ENCODE measurements at places on chromosomes 13 and 19.

DNA sequence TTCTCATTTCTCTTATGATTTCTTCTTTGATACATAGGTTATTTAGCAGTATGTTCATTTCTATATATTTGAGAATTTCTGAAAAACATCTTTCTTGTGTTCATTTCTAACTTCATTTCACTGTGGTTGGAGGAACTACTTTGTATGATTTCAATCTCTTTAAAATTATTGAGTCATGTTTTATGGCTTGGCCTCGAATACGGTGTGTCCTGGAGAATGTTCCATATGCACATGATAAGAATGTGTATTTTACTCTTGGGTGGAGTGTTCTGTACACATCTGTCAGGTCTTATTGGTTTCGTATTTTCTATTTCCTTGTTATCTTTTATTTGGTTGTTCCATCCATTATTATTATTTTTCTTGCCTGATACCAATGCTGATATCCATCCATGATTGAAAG is 22.9 kb downstream of the DNM2 start:
- H3K36me3 ChIP-seq, result no peaks in the 10 kb centered on the region
- no peak overlapping the region for H3K4me3 ChIP-seq
- no peaks in the 10 kb centered on the region for H3K27me3 ChIP-seq

DNA sequence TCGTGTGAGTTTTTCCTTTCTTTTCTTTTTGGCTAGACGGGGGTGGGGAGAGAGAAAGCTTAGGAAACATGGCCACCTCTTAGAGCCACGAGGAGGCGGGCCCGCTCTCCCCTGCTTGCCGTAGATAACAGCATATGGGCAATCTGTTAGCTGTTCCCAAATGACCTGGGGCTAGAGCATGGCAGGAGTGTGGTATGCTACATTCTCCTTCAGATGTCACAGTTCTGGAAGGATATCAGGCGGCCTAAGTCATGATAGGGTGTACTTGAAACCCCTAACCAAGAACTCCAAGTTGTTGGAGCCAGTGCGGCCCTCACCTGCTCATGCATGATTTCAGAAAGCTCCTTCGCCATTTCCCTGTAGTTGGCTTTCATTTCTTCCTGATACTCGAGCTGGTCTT is 44.3 kb upstream of the SLC15A1 start:
- H3K4me1 ChIP-seq, result no peaks in the 10 kb centered on the region
- H3K27me3 ChIP-seq, result no peaks in the 10 kb centered on the region
- H3K27ac ChIP-seq, result no peak overlapping the region

DNA sequence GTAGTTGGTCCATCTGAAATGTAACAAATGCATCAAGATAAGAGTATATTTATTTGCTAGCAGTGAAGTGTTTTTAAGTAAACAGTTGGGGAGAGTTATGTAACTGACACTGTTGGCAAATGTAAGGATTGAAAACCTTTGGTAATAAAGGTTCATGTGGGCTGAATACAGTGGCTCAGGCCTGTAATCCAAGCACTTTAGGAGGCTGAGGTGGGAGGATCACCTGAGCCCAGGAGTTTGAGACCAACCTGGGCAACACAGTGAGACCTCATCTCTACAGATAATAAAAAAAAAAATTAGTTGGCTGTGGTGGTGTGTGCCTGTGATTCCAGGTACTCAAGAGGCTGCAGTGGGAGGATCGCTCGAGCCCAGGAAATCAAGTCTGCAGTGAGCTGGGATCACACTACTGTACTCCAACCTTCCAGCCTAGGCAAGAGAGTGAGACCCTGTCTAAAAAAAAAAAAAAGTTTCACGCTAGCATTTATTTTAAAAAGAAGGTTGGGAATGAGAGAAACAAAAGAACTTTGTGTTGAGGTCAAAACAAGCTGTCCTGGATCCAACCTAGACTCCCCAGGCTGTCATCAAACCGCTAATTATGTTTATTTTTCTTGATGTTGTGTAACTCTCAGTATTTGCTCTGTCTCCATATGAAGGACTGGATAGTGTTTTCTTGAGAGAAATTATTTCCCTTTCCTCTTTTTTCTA is 20.7 kb downstream of the SETDB2 start:
- H3K27ac ChIP-seq, result no peak overlapping the region
- no peak overlapping the region for H3K4me3 ChIP-seq
- H3K36me3 ChIP-seq, result peaks cover 28% of the 10 kb centered on the region
- H3K27me3 ChIP-seq, result no peaks in the 10 kb centered on the region
- no peaks in the 10 kb centered on the region for H3K4me1 ChIP-seq

DNA sequence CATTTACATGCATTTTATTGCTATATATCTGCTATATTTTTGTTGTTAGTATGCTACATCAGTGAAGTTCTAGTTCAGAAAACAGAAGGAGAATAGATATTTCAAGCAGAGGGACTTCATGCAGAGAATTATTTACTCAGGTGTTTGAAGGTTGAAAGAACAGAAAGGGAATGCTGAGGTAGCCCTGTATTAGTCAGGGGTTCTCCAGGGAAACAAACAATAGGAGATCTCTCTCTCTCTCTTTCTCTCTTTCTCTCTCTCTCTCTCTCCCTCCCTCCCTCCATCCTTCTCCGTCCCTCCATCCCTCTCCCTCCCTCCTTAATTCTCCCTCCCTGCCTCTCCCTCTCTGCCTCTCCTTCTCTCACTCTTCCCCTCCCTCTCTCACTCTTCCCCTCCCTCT is 114.3 kb upstream of the TDRD3 start:
- H3K27ac ChIP-seq, result no peak overlapping the region
- H3K27me3 ChIP-seq, result peaks cover 31% of the 10 kb centered on the region
- no peaks in the 10 kb centered on the region for H3K4me1 ChIP-seq
- no peak overlapping the region for H3K4me3 ChIP-seq
- H3K36me3 ChIP-seq, result no peaks in the 10 kb centered on the region
- no peak for DNase-seq

DNA sequence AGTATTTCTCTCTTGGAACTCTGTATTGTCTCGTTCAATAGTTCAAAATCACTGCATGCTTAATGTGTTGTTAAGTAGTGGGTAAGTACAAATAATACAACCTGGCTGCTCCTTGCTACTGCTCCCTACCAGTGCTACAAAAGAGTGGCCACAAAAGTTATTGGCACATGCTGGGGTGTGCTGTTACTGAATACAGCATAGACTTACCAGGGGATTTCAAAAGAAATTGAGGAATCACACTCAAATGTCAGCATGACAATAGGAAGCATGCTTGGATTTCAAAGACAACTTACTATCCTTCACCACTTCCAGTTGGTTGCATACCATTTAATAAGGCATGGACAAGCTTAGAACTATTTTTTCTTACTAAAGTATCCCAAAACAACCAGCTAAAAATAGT is 1041.3 kb upstream of the SPRY2 start:
- no peaks in the 10 kb centered on the region for H3K27me3 ChIP-seq
- no peak overlapping the region for H3K4me3 ChIP-seq

DNA sequence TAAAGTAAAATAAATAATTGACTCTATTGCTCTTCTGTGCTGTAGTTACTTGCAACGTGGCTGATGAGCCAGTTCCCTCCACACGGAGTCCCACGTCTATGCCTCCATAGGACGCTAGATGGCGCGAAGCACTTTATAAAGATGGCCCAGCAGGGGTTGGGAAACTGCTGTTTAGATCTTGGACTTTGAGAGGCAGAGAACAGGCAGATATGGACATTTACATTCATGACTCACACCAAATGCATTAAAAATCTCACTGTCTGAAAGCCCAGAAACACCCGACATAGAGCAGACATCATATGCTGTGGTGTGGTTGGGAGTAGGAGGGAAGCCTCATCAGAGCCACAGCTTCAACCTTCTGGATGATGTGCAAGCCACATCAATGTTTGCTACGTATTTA is 643.1 kb upstream of the ARGLU1 start:
- no peak overlapping the region for H3K27ac ChIP-seq
- DNase-seq, result peak; percentile 88
- peaks cover 13% of the 10 kb centered on the region for H3K4me1 ChIP-seq
- H3K27me3 ChIP-seq, result no peaks in the 10 kb centered on the region
- peak overlapping the region; percentile 46 for H3K4me3 ChIP-seq

- H3K36me3 ChIP-seq, result no peaks in the 10 kb centered on the region
- H3K27me3 ChIP-seq, result no peaks in the 10 kb centered on the region
- DNase-seq, result no peak
- no peak overlapping the region for H3K4me3 ChIP-seq
- H3K4me1 ChIP-seq, result peaks cover 5% of the 10 kb centered on the region
Observed at GRCh38 chr13:114146173-114146572, 13.8 kb upstream of the RASA3 start.

- H3K27ac ChIP-seq, result peak overlapping the region; percentile 98
- H3K4me1 ChIP-seq, result peaks cover 41% of the 10 kb centered on the region
- peak; percentile 81 for DNase-seq
- peak overlapping the region; percentile 78 for H3K4me3 ChIP-seq
Observed at GRCh38 chr19:2059422-2060201, 8.6 kb upstream of the MKNK2 start.

GRCh38 chr13:52012512-52012836 is 276 bp downstream of the ALG11 start:
- peak overlapping the region; percentile 90 for H3K4me3 ChIP-seq
- H3K27ac ChIP-seq, result no peak overlapping the region
- no peaks in the 10 kb centered on the region for H3K27me3 ChIP-seq
- peaks cover 7% of the 10 kb centered on the region for H3K4me1 ChIP-seq

- H3K4me3 ChIP-seq, result no peak overlapping the region
- H3K27ac ChIP-seq, result no peak overlapping the region
- no peaks in the 10 kb centered on the region for H3K27me3 ChIP-seq
- H3K4me1 ChIP-seq, result peaks cover 4% of the 10 kb centered on the region
- no peaks in the 10 kb centered on the region for H3K36me3 ChIP-seq
Observed at GRCh38 chr13:86601351-86601750, 802.1 kb upstream of the SLITRK6 start.

DNA sequence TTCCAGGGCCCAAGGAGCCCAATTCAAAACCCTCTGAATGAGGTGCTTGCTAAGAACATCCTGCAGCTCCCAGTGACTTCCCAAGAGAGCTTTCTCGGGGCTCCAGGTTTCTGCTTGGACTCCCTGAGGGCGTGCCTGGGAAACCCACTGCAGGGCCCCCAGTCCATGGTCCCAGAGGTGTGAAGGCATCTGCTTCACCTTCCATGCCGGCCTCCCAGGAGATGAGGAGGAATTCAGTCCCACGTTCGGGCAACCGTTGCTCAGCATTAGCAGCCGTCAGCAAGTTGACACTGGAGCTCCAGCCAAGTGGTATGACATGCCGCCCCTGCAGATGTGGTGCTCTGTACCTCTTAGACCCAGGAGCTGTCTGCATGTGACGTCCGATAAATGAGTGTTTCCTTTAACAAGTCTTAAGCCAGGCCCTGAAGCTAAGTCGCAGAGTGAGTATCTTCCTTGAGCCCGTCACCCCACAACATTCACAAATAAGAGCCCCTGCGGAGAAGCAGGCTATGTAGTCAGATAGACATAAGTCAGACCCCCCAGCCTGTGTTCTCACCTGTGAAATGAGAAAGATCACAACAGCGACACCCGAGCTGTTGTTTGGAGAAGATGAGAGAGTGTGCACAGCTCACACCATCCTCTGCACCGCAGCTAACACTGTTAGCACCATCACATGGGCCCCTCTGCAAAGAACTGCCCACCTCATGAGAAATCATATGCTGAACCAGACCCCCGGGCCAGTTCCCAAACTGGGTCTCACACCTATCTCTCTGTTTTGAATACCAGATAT is 150.3 kb downstream of the KATNAL1 start:
- peaks cover 12% of the 10 kb centered on the region for H3K4me1 ChIP-seq
- H3K36me3 ChIP-seq, result no peaks in the 10 kb centered on the region
- H3K27me3 ChIP-seq, result no peaks in the 10 kb centered on the region
- no peak overlapping the region for H3K4me3 ChIP-seq

DNA sequence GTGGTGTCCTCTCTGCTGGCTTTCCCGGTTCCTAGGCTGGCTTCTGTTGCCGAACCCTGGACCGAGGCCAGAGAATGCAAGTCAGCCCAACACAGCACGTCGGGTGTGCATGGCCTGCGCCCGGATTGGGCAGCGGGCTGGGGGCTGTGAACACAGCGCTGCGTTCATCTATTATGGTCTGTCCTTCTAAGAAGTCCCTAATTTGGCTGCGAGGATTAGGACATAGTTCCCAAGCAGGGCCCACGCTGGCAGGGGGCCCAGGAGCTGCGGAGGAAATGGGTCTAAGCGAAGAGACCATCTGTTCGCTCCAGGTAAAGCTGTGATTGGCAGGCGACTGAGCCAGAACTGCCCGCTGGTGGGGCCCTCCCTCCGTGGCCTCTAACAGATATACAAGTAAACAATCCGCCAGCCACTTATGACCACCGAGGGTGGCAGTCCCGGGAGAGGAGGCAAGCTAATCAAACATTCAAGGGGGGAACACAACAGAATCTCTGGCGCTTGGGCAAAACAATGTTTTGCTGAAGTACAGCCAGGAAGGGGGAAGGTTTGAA is 6.0 kb downstream of the SYCE2 start:
- H3K4me3 ChIP-seq, result peak overlapping the region; percentile 29
- no peak overlapping the region for H3K27ac ChIP-seq
- no peaks in the 10 kb centered on the region for H3K27me3 ChIP-seq
- DNase-seq, result peak; percentile 44
- peaks cover 14% of the 10 kb centered on the region for H3K4me1 ChIP-seq
- no peaks in the 10 kb centered on the region for H3K36me3 ChIP-seq

GRCh38 chr13:34303346-34303745 is 485.4 kb downstream of the RFC3 start:
- no peaks in the 10 kb centered on the region for H3K4me1 ChIP-seq
- no peaks in the 10 kb centered on the region for H3K36me3 ChIP-seq
- no peak overlapping the region for H3K27ac ChIP-seq

- no peak overlapping the region for H3K4me3 ChIP-seq
- H3K4me1 ChIP-seq, result no peaks in the 10 kb centered on the region
- peaks cover 17% of the 10 kb centered on the region for H3K27me3 ChIP-seq
- DNase-seq, result no peak
- no peak overlapping the region for H3K27ac ChIP-seq
- H3K36me3 ChIP-seq, result no peaks in the 10 kb centered on the region
Observed at GRCh38 chr13:112639521-112639920, 50.3 kb upstream of the ATP11A start.

DNA sequence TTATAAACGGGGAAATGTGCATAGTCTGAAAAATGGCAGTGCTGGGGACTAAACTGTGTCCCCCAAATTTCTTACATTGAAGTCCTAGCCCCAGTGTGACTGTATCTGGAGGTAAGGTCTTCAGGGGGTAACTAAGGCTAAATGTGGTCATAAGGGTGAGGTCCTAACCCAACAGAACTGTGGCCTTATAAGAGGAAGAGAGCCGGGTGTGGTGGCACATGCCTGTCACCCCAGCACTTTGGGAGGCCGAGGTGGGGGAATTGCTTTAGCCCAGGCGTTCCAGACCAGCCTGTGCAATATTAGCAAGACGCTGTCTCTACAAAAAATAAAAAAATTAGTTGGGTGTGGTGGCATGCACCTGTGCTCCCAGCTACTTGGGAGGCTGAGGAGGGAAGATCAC is 17.8 kb downstream of the PROZ start:
- no peak overlapping the region for H3K27ac ChIP-seq
- no peaks in the 10 kb centered on the region for H3K27me3 ChIP-seq
- H3K4me3 ChIP-seq, result no peak overlapping the region
- DNase-seq, result no peak
- peaks cover 18% of the 10 kb centered on the region for H3K4me1 ChIP-seq
- peaks cover 17% of the 10 kb centered on the region for H3K36me3 ChIP-seq

- no peaks in the 10 kb centered on the region for H3K27me3 ChIP-seq
- peak overlapping the region; percentile 55 for H3K4me3 ChIP-seq
- peak; percentile 84 for DNase-seq
- H3K36me3 ChIP-seq, result peaks cover 3% of the 10 kb centered on the region
- peaks cover 48% of the 10 kb centered on the region for H3K4me1 ChIP-seq
- no peak overlapping the region for H3K27ac ChIP-seq
Observed at GRCh38 chr19:7925171-7925851, 624 bp downstream of the CTXN1 start.

- H3K27ac ChIP-seq, result no peak overlapping the region
- no peaks in the 10 kb centered on the region for H3K36me3 ChIP-seq
- no peak for DNase-seq
- no peak overlapping the region for H3K4me3 ChIP-seq
- H3K4me1 ChIP-seq, result peaks cover 12% of the 10 kb centered on the region
- no peaks in the 10 kb centered on the region for H3K27me3 ChIP-seq
Observed at GRCh38 chr13:50389726-50390125, 374.5 kb downstream of the KCNRG start.
